ENCODE measurements at places on chromosomes 12 and 14.

DNA sequence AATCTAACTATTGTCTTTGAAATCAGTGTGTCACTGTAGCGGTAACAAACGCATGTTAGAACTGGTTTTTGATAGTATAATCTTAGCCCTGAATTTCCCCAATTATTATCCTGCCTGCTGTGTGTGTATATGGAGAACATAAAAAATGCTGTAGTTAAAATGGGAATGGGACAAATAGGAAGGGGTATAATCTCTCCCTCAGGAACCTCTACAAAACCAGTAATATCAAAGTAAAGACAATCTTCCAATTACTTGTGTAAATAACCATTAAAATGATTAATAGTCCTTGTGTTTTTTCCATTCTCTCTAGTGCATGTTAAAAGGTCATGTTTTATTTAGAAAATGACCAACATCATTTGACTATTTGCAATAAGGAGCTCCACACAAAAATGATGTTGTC, 200.1 kb upstream of the TMTC1 start:
- DNase-seq: no peak

DNA sequence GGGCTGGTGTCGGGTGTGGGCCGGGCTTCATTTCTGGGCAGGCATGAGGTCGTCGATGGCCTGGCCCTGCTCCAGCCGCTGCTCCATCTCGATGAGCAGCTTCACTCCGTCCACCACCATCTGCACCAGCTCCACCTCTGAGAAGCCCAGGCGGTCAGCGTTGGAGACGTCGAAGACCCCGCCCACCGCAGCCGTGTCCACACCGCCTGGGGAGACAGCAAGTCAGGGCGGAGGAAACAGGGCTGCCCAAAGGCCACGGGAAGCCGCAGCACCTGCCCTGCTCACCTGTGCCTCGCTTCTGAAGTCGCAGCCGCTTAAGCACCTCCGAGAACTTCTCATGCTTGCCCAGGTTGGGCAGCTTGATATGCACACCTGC, 2.8 kb downstream of the CKB start:
- DNase-seq: no peak

- DNase-seq: no peak
These were observed 51.2 kb upstream of the FBRSL1 start for GRCh38 chr12:132438726-132439125.

DNA sequence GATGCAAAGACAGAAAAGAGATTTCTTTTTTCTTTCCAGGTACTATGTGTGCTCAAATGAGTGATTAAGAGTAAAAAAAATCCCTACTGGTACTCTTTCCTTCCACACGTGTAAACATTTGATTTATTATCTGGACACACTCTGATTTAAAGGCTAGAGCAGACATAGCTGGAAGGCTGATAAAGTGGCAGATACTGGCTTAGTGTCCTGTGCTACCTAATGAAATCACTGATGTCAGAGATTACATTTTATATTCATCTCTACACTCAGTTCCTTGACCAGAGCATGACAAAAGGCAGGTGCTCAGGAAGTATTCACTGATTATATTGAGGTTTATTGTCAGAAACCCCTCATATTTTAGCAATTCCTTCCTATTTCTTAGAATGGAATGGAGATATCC, 136.6 kb upstream of the SLC38A2 start:
- DNase-seq: no peak

GRCh38 chr14:70857496-70857890, 48.2 kb upstream of the MAP3K9 start:
- no peak for DNase-seq

- DNase-seq: no peak
These were observed 154.3 kb upstream of the CCND2 start for GRCh38 chr12:4119157-4119761.

- DNase-seq: no peak
These were observed 210.7 kb upstream of the PWP1 start for GRCh38 chr12:107474639-107475539.

DNA sequence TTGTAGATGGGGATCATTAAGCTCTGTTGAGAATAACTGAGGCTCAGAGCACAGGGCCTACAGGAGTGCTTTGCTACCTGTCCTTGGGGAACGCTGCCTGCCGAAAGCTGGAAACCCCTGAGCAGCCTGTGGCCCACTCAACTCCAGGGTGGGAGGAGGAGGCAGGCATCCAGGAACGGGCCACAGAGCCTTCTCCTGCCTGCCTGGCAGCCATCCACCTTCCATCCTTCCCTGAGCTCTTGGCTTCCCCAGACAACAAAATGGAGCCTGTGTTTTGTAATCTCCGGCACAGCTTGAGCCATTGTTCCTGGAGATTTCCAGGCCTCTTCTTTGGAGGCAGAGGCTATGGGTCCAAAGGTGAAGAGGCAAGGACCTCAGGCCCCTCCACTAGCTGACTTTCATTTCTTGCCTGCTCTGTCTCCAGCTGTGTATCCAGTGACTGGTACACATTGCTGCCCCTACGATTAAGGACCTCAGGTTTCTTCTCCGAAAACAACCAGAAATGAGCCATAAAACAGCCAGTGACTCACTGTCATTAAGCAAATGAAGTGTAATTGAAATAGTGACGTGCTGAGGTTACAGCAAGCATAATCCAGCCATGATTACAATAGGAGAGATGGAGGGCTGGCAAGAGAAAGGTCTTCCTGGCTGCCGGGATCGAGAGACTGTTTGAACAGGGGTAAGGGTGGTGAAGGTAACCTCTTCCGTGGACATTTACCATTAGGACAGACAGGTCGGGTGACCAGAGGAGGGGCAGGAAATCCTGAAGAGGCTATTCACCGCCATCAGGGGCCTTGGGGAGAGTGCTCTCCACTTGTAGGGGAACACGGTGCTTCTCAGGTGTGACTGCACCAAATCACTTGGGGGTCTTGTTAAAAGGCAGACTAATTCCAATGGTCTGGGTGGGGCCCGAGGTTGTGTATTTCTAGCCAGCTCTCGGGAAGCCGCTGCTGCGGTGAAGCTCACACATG, 56.3 kb upstream of the KCNA5 start:
- no peak for DNase-seq

- DNase-seq: no peak
These were observed 36.1 kb downstream of the CRY1 start for GRCh38 chr12:107057071-107057834.

- DNase-seq: no peak
These were observed 144.0 kb downstream of the SPTSSA start for GRCh38 chr14:34318014-34318413.

- peak; percentile 23 for DNase-seq
These were observed 80.1 kb upstream of the IFNG-AS1 start for GRCh38 chr12:67909091-67909531.

- DNase-seq: no peak
These were observed 90.8 kb downstream of the EPS8 start for GRCh38 chr12:15698377-15698871.

DNA sequence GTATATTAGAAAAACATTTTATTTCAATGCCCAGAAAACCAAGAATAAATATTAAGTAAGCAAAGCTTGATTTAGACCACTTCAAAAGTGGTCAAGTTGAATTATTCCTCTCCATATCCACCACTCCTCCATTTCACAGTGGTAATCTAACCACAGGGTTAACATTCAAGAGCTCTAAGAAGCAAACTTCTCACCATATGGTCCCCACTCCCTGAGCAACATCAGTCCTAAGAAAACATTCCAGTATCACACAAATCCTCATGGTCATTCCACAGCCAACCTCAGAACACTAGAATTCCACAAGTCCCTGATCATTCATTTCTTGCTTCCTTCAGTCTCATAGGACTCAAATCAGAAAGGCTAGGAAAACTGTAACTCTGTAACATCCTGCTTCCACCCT, 47.9 kb downstream of the ST8SIA1 start:
- DNase-seq: no peak

DNA sequence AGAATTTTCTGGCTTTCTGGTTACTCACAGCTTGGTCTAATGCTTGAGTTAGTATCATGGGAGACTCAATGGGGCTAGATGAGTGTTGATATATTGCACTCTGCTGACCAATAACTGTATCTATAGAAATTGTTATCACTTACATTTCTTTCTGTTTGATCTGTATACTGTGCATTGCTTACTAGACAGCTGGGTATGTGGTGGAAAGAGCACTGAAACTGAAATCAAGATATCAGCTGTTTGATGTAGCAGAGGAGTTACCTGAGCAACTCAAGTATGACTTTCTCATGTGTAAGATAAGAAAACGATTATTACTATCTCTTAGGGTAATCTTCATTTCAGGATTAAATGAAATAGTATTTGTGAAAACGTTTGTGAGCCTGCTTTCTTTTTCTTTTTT, 183.0 kb downstream of the SLC15A5 start:
- DNase-seq: no peak

DNA sequence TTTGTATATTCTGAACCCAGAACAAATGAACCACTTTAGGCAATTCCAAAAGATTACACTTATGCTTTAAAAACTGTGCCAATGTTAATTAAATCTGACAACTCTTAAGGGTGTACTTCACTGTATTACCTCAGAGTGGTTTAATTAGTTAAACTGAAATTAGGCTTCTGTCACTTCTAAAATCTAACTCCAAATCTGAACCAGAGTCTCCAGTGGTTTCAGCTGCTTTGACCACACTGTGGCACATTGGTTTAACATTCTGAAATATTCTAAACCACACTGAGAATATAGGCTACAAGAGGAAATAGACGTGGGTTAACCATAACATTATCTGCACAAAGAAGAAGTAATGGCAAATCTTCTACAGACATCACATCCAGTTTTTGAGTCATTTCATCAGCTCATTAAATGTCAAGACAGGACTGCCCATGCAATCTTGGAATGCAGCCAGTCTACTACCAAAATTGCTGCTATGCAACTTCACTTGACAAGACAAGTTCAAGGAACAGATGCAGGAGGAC, 94.8 kb downstream of the LRP6 start:
- no peak for DNase-seq

DNA sequence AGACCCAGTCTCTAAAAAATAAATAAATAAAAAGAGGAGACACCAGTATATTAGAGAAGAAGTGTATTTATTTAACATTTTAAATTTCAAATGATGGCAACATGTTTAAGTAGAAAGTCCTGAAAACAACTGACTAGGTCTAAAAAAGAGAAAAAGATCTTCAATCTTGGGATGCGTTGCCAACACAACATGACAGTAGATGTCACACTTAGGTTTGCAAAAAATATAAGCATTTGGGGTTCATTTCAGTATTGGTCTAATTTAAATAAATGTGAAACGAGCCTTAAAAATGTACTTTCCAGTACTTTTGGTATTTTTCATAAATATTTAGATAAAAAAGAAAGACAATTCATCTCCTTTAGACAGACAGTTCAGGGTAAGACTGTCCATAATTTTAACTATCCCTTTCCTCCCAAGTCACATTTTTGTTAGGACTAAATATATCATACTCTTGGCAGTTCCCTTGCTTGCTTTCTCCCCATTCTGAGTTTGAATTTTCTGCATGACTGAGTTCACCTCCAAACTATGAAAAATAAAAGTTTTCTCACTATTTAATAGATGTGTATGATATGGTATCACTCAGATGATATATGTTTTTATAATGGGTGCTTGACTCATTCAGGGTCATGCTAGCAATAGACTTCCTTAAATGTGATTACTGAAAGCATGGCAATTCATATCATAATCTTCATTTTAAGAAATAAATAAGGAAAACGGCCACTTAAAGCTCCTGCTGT, 4.3 kb downstream of the C14orf93 start:
- no peak for DNase-seq

- no peak for DNase-seq
These were observed 6.6 kb upstream of the CYP46A1 start for GRCh38 chr14:99677231-99678140.

DNA sequence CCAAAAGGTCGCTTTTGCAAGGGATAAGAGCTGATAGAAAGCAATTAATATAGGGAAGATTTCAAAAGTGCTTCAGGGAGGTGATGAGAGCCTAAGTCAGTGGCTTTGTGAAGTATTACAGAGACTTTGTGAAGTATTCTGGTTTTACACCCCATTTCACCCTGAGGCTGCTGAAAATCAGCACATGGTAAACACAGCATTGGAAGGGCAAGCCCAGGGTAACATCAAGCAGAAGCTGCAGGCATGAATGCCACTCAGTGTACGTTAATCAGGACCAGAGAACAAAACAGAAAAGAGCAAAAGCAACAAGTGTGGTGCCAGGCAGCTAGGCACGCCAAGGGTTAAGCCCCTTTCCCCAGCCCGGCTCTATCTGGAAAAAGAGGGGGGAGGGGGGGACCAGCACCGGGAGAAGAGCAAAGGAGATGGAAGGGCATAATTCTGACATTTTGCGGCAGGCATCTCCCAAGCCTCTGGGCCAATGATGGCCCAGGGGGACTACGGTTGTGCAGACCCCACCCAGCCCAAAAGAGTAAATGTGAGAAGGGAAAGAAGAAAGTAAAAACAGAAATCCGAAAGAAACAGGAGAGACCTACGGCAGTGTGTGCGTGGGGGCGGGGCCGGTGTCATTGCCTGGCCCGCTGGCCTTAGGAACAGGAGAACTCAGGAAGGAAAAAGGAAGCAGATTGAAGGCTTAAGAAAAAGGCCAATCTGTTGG, 58.9 kb downstream of the DHRS2 start:
- no peak for DNase-seq

GRCh38 chr12:56267443-56268071, 815 bp downstream of the COQ10A start:
- no peak for DNase-seq

- DNase-seq: no peak
These were observed 64.3 kb downstream of the KDM2B start for GRCh38 chr12:121516437-121517011.

GRCh38 chr12:56980268-56980667, 22.9 kb upstream of the RDH16 start:
- no peak for DNase-seq

- DNase-seq: no peak
These were observed 97.4 kb downstream of the RAD51B start for GRCh38 chr14:67917006-67917405.

DNA sequence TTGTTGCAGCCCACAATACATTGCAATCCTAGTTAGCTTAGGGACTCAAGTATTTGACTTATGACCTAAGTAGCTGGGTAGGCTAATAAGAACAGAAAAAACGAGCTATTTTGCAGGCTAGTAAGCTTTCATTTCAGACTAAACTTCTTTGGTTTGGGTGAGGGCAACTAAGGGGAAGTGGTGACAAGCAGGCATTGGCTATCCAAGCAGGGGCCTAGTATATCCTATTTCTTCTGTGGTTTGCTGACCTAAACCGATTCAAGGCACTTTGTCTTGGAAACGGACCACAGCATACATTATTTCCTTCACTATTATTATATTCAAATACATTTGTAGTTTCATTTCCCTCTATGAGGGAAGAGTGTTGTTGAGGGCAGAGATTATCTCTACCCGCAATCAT, 21.6 kb upstream of the SLC5A8 start:
- DNase-seq: no peak

DNA sequence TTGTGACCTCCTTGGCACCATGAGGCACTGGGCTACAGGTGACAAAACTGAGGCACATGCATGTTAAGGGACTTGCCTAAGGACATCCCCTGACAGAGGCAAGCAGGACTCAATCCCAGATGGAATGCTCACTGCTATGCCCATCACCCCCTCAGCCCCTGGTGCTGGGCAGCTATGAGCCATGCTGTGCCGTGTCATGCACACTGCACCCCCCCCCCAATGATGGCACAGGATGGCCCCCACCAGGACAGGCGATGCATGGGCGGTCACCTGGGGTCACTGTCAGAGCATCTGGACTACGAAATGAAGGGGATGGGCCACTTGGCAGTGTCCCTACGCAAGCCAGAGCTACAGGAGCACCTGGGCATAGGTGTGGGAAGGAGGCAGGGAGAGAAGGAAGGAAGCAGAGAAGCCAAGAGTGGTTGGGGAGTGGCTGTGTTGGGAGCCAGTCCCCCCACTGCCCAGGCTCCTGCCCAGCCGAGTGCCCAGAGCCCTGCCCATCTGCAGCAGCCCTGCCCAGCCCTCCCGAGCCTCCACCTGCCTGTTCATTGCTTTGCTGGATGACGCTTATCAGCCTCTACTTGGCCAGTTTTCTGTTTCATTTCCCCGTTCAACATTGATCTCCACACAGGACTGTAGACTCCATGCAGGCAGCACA, 84.9 kb upstream of the DIO3 start:
- DNase-seq: no peak
